H1 (cell line): ENCODE measurements at places on chromosomes 3 and 15. TPM values are rescaled to one million over a fixed set of nuclear protein-coding genes. Genes with fewer than 3 reads are reported as not detected.

DNA sequence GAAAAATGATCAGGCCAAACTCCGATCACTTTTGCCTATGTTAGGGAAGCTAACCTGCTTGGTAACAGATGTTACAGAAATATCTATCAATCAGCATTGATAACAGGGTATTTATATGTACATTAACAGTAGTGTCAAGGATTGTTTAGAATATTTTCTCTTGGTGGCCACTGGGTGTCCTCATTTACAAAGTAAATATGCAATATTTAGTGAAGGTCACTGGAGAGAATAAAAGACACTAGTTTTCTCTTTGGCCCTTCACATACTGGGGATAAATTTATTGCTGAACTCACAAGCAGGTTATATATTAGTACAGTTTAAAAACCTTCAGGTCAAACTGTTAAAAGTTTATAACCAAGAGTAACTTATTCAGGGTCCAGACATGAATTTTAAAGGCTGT lies 69.0 kb downstream of the TIGIT start:
- no peaks in the 10 kb centered on the region for H3K36me3 ChIP-seq
- H3K4me3 ChIP-seq, result no peak overlapping the region
- H3K4me1 ChIP-seq, result no peaks in the 10 kb centered on the region
- no peak overlapping the region for H3K27ac ChIP-seq
- no peaks in the 10 kb centered on the region for H3K27me3 ChIP-seq
- no peak for DNase-seq

- H3K4me1 ChIP-seq, result peaks cover 5% of the 10 kb centered on the region
- DNase-seq, result no peak
- H3K36me3 ChIP-seq, result no peaks in the 10 kb centered on the region
- H3K27me3 ChIP-seq, result no peaks in the 10 kb centered on the region
Measured at GRCh38 chr3:56915966-56916586, 114.3 kb upstream of the ARHGEF3 start.

- no peak for DNase-seq
- no peaks in the 10 kb centered on the region for H3K36me3 ChIP-seq
- H3K27ac ChIP-seq, result 0 out of 2 replicates have a peak overlapping the region, but pooled peaks have one; percentile 0
- no peak overlapping the region for H3K4me3 ChIP-seq
- peaks cover 11% of the 10 kb centered on the region; the same call in 1 of the 2 replicates for H3K4me1 ChIP-seq
Measured at GRCh38 chr15:63090887-63091286, 30.8 kb upstream of the LACTB start.

DNA sequence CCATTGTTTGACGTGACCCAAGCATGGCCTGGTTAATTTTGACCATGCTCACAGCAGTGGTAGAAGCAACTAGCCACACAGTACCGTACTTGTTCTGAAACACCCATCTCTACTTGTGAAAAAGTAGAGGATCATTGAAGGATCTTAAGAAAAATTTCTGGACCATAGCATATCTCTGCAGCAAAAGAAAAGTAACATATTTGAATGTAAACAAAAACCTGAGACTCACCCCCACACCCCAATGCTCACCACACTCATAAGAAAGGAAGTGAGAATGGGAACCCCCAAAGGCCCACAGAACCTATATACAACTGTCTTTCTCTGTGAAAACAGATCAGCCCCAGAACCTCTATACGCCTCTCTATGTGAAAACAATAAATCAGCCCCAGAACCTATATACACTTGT lies 33.8 kb upstream of the TFRC start:
- H3K4me3 ChIP-seq, result no peak overlapping the region
- H3K27ac ChIP-seq, result no peak overlapping the region
- DNase-seq, result no peak
- H3K27me3 ChIP-seq, result no peaks in the 10 kb centered on the region
- no peaks in the 10 kb centered on the region for H3K4me1 ChIP-seq
- H3K36me3 ChIP-seq, result no peaks in the 10 kb centered on the region

DNA sequence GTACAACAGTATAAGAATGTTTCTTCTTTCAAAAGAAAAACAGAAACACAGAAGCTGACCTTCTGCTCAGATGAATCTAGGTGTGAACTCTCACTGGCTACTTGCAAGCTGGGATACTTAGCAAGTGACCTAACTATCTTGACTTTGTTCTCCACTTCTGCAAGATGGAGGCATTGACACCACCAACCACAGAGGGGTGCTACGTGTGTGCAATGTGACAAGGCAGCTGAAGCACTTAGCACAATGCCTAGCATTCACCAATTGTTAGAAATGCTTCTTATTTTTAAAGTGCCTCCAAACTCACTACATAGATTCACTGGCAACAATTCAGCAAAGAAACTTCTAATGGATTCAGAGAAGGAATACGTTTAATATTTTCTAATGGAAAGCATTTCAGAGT lies 331.4 kb upstream of the WNT5A start:
- H3K27me3 ChIP-seq, result no peaks in the 10 kb centered on the region
- no peak overlapping the region for H3K27ac ChIP-seq
- no peaks in the 10 kb centered on the region for H3K4me1 ChIP-seq

DNA sequence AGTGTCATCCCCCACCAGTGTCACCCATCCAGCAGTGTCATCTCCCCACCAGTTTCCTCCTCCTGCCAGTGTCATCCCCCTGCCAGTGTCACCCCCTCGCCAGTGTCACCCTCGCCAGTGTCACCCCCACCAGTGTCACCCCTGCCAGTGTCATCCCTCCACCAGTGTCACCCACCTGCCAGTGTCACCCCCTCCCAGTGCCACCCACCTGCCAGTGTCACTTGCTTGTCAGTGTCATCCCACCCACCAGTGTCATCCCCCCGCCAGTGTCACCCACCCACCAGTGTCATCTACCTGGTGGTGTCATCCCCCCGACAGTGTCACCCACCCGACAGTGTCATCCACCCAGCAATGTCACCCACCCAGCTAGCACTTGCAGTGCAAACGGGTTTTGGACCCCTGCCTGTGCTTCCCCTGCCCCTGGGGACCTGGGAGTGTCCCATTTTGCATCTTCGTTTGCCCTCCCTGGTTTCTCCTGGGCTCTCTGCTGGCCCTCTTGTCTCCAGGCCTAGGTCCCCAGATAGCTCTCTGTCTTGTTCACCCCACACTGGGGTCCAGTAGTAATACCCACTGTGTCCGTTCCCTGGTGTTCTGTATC lies 99.8 kb upstream of the PRR20G start:
- no peak overlapping the region for H3K27ac ChIP-seq
- H3K36me3 ChIP-seq, result no peaks in the 10 kb centered on the region
- H3K4me3 ChIP-seq, result no peak overlapping the region
- no peak for DNase-seq

DNA sequence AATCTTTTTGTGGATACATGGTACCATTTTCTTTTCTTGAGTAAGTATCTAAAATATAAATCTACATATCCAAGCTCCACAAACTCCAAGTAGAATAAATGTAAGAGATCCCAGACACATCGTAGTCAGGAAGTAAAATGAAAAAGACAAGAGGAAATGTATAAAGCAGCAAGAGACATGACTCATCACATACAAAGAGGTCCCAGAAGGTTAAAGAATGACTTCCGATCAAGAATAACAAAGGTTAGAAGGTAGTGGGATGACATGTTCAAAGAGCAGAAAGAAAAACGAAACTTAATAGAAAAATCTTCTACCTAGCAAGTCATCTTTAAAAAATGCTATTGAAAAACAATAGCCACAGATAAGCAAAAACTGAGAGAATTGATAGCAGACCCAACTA lies 705.8 kb downstream of the NR2F2 start:
- H3K4me1 ChIP-seq, result no peaks in the 10 kb centered on the region
- DNase-seq, result no peak
- H3K36me3 ChIP-seq, result no peaks in the 10 kb centered on the region
- no peaks in the 10 kb centered on the region for H3K27me3 ChIP-seq
- no peak overlapping the region for H3K27ac ChIP-seq

DNA sequence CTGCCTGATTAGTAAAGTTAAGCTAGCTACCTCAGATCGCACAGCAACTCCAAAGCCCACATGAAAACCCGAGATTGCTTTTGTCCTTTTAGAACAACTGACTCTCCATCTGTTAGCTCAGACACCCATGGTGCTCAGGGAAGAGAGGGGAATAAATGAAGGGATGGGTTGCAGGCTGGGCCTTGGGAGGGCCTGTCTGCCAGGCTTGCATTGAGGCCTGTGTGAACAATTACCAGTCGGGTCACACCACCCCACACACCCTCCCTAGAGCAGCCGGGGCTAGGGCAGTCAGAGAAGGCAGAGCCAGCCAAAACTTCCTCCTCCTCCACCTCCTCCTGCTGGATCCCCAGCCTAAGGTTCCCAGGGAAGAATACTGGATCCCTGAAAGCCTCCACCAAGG lies 8.8 kb upstream of the PRKAR2A start:
- H3K27ac ChIP-seq, result no peak overlapping the region
- H3K4me1 ChIP-seq, result no peaks in the 10 kb centered on the region
- no peaks in the 10 kb centered on the region for H3K27me3 ChIP-seq
- H3K36me3 ChIP-seq, result no peaks in the 10 kb centered on the region
- DNase-seq, result no peak

DNA sequence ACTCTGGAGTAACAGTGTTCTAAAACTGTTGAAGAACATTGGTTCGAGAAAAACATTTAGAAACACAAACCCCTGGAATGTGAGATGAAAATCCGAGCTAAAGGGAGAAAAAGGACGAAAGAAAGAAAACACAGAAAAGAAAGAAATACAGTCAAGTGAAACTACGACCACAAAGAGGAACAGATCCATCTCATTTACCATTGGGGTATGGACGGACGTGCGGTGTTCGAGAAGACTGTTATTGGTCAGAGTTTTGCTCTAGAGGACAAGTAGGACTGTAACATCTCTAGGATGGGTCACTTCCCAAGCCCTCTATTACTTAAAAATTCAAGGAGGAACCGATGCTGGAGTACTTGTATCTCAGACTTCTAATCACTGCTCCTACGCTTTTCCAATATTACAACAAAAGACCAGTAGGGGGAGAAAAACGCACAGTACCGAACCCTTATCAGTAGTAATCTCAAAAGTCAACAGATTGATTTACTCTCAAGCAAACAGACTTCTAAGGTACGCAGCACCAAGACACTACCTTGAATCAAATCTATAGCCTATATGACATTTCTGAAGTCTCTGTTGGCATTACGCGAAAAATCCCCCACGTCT lies 1.1 kb upstream of the PIK3CA start:
- peak overlapping the region; percentile 93 for H3K4me3 ChIP-seq
- no peak overlapping the region for H3K27ac ChIP-seq
- H3K36me3 ChIP-seq, result no peaks in the 10 kb centered on the region
- no peak for DNase-seq
- no peaks in the 10 kb centered on the region for H3K4me1 ChIP-seq

- peaks cover 48% of the 10 kb centered on the region for H3K36me3 ChIP-seq
- H3K4me1 ChIP-seq, result peaks cover 3% of the 10 kb centered on the region; the same call in 1 of the 2 replicates
- no peak for DNase-seq
- H3K27ac ChIP-seq, result no peak overlapping the region
Measured at GRCh38 chr3:9797196-9797945, 4.5 kb downstream of the ARPC4 start.

GRCh38 chr15:51688863-51689262 lies 7.6 kb downstream of the SCG3 start:
- DNase-seq, result no peak
- H3K4me3 ChIP-seq, result no peak overlapping the region
- no peaks in the 10 kb centered on the region for H3K4me1 ChIP-seq
- peaks cover 2% of the 10 kb centered on the region for H3K36me3 ChIP-seq

DNA sequence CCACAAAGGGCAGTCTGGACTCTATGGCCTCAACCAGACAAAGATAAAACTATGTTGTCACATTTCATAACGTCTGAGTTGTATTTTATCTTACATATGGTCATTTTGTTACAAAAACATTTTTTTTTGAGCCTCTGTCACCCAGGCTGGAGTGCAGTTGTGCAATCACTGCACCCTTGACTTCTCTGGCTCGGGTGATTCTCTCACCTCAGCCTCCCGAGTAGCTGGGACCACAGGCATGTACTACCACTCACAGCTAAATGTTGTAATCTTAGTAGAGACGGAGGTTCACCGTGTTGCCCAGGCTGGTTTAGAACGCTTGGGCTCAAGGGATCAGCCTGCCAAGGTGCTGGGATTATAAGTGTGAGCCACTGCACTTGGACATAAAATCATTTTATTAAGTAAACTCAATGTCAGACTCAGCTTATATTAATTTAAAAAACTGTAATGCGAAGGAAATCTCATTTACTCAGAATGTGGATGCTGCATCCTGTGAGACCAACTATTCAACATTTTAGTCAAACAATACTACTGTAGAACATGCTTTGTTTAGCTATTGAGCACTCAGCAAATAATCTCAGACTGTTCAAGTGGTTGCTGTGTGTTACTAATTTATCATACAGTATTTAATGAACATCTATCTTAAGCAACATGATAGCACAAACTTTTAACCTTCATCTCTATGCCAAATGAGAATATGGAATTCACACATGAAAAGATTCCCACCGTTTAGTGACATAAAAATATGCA lies 209.2 kb downstream of the TBL1XR1 start:
- no peaks in the 10 kb centered on the region for H3K4me1 ChIP-seq
- no peaks in the 10 kb centered on the region for H3K27me3 ChIP-seq
- H3K4me3 ChIP-seq, result no peak overlapping the region
- no peak overlapping the region for H3K27ac ChIP-seq
- DNase-seq, result no peak

DNA sequence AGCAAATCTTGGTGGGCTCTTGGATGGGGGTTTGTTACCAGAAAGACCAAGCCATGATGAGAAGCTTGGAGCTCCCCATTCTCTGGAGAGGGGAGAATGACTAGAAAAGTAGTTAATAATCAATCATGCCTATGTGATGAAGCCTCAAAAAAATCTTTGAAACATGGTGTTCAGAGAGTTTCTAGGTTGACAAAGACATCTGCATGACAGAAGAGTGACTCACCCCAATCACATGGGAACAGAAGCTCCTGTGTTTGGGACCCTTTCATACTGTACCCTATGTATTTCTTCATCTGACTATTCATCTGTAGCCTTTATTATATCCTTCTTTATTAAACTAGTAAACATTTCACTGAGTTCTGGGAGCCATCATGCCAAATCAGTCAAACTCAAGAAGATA lies 87.4 kb downstream of the BCHE start:
- no peaks in the 10 kb centered on the region for H3K36me3 ChIP-seq
- H3K27me3 ChIP-seq, result no peaks in the 10 kb centered on the region
- no peak overlapping the region for H3K27ac ChIP-seq
- DNase-seq, result no peak
- no peaks in the 10 kb centered on the region for H3K4me1 ChIP-seq
- no peak overlapping the region for H3K4me3 ChIP-seq

DNA sequence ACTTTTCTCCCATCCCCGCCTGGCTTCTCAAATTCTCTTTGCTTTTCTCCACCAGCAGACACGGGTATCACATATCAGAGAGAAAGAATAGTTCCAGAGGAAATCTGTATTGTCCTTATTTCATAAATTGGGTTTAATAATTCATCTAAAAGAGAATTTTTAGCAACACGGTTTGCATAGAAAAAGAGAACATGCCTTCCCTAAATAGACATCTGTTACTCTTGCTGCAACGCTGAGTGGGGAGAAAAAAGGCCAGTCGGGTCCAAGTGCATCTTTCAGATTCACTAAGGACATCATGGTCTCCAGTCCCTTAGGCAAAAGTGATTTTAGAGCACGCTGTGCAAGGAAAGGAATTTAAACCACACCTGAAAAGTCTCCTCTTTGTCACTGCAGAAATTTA lies 201.3 kb downstream of the ABHD5 start:
- H3K36me3 ChIP-seq, result no peaks in the 10 kb centered on the region
- no peak overlapping the region for H3K27ac ChIP-seq
- H3K4me3 ChIP-seq, result no peak overlapping the region
- H3K4me1 ChIP-seq, result peaks cover 7% of the 10 kb centered on the region
- no peak for DNase-seq

Gene SLC6A11
- polyA plus RNA-seq, result 1.3 and 1.5 TPM in 2 replicates

Gene GPR27
- polyA plus RNA-seq, result 10.7 and 11.3 TPM in 2 replicates

Gene PTX3
- polyA plus RNA-seq, result 1.0 and 1.7 TPM in 2 replicates

Gene KIF9
- polyA plus RNA-seq, result 5.0 and 5.8 TPM in 2 replicates

Gene MME
- 5.0 and 5.4 TPM in 2 replicates for polyA plus RNA-seq

Gene RCCD1
- 9.9 and 13.2 TPM in 2 replicates for polyA plus RNA-seq

Gene USF3
- 5.4 and 9.6 TPM in 2 replicates for polyA plus RNA-seq

Gene LRRC31
- not detected in 2 replicates for polyA plus RNA-seq

Gene TIGIT
- 0.02 and 0.17 TPM in 2 replicates for polyA plus RNA-seq

Gene KBTBD8
- polyA plus RNA-seq, result 1.2 and 3.2 TPM in 2 replicates

Gene ANKRD63
- 0.16 and 0.18 TPM in 2 replicates for polyA plus RNA-seq
